ENCODE measurements at places on chromosomes 1 and 21. TPM values are rescaled to one million over a fixed set of nuclear protein-coding genes. Genes with fewer than 3 reads are reported as not detected.

DNA sequence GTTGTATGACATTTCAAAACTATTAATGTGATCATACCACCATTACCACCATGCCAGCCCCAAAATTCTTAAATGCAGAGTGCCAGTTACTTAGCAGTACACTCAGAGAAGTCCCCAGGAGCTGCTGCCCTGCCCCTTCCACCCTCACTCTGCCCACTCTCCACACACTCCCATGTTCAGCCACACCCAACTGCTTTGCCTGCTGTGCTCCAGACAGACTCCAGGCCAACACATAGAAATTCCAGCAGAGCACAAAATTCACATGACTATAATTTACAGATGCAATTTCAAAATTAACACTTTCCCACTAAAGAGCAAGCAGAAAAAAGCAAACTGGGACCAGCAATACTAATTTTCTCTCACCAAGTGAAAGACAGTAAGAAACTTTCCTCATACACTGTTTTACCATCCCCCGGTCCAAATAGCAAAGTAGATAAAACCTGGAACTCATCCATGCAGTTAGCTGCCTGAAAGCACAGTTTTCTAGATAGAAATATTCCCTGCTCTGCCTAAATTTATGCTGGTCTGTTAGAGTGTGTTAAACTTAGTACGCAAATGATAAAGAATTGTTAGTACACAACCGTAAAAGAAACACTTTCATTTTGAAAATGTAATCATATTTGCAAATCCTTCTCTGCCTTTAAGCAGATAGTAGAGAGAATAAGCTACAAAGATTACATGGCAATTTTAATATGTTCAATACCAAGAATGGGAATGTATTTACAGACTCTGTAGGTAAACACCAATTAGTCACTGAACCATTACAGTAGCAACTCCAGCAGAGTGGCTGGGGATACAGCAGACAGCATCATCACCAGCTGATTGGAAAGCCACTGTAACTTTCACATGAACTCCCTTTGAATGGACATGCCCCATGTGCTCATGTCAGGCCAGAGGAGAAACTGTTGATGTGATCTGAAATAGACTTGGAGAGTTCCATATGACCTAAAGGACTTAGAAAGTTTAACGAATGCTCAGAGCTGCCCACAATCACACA lies 176.5 kb downstream of the VAV3 start:
- no peak overlapping the region for H3K4me3 ChIP-seq
- H3K36me3 ChIP-seq = no peaks in the 10 kb centered on the region
- DNase-seq = no peak
- peaks cover 57% of the 10 kb centered on the region for H3K4me1 ChIP-seq
- H3K27ac ChIP-seq = peak overlapping the region; percentile 61

DNA sequence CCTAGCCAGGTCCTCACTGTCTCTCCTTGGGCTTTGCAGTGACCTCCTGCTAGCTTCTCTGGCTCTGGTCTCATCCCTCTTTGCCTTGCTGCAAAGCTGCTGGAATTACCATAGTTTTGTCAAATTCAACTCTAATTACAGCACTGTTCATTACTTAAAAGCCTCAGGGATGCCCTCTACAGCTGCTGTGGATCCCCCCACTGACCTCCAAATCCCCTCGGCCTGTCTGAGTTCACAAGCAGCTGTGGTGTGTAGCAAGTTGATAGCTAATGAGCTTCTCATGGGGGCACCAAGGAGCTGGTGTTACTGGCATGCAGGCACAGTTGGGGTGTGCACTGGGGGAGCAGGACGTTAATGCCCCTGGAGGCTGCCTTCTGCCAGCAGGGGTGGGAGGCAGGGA lies 24.8 kb downstream of the NIPAL3 start:
- H3K27me3 ChIP-seq = no peaks in the 10 kb centered on the region
- peaks cover 23% of the 10 kb centered on the region for H3K36me3 ChIP-seq
- DNase-seq = no peak
- H3K4me3 ChIP-seq = no peak overlapping the region
- no peak overlapping the region for H3K27ac ChIP-seq

DNA sequence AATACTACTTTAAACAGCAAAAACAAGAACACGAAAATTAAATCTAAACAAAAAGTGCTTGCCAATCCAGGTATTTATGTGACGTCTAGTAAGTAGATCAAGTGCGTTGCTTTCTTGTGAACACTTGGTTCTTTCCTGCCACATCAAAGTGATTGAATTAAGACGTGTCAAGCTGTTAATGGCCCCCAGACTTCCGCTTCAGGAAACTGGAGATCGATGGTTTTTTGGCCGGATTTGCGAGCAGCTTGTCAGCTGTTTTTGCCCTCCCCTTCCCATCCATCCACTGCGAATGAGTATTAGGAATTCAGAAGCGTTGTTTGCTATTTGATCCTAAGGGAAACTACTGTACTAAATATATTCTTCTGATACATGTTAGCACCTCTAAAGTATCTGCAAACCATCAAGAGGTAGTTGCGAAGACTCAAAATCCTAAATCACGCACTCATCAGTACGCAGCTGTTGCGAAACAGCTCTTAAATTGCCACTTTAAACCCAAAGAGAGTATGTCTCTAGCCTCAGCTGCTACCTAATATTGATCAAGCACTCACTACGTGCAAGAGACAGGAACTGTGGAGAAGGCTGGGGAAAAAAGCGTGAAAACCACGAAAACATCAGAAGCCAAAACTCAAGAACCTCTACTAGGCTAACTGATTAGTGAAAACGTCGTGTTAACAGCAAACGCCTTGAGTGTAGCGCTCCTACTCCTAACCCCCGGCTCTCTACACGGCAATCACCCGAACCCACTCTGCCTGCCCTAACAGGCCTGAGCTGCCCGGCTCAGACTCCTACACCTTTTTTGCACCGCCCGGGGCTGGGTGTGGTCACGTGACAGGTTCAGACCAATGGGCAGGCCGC lies 473 bp upstream of the BRDT start:
- no peaks in the 10 kb centered on the region for H3K27me3 ChIP-seq
- H3K36me3 ChIP-seq = no peaks in the 10 kb centered on the region
- H3K4me3 ChIP-seq = peak overlapping the region; percentile 30
- DNase-seq = peak; percentile 35
- peaks cover 15% of the 10 kb centered on the region for H3K4me1 ChIP-seq
- H3K27ac ChIP-seq = peak overlapping the region; percentile 33

GRCh38 chr1:103107741-103108375 lies 464 bp downstream of the COL11A1 start:
- no peaks in the 10 kb centered on the region for H3K36me3 ChIP-seq
- H3K4me3 ChIP-seq = no peak overlapping the region
- DNase-seq = no peak
- H3K4me1 ChIP-seq = peaks cover 7% of the 10 kb centered on the region
- H3K27me3 ChIP-seq = peaks cover 18% of the 10 kb centered on the region

- H3K4me1 ChIP-seq = no peaks in the 10 kb centered on the region
- H3K4me3 ChIP-seq = no peak overlapping the region
- no peak overlapping the region for H3K27ac ChIP-seq
- DNase-seq = no peak
- H3K36me3 ChIP-seq = no peaks in the 10 kb centered on the region
Measured at GRCh38 chr1:237553078-237553477, 337.6 kb downstream of the ZP4 start.

GRCh38 chr1:113940365-113941244 lies 11.5 kb downstream of the HIPK1 start:
- peaks cover 73% of the 10 kb centered on the region for H3K4me1 ChIP-seq
- peak; percentile 72 for DNase-seq
- H3K27ac ChIP-seq = peak overlapping the region; percentile 90
- peak overlapping the region; percentile 59 for H3K4me3 ChIP-seq

- no peaks in the 10 kb centered on the region for H3K36me3 ChIP-seq
- DNase-seq = no peak
- H3K27ac ChIP-seq = no peak overlapping the region
- H3K27me3 ChIP-seq = peaks cover 11% of the 10 kb centered on the region
- no peak overlapping the region for H3K4me3 ChIP-seq
Measured at GRCh38 chr1:63173161-63173560, 149.2 kb upstream of the FOXD3 start.

DNA sequence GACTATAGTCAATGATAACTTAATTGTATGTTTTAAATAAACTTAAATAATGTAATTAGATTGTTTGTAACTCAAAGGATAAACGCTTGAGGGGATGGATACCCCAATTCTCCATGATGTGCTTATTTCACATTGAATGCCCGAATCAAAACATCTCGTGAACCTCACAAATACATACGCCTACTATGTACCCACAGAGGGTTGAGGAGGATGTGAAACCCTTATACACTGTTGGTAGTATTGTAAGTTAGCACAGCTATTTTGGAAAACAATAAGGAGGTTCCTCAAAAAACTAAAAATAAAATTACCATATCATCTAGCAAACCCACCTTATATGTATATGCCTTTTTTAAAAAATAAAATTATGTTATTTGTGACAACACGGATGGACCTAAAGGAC lies 198.6 kb downstream of the MRPL39 start:
- no peak overlapping the region for H3K27ac ChIP-seq
- peaks cover 7% of the 10 kb centered on the region for H3K36me3 ChIP-seq
- no peak for DNase-seq

GRCh38 chr1:82491301-82492048 lies 690.7 kb downstream of the ADGRL2 start:
- no peaks in the 10 kb centered on the region for H3K27me3 ChIP-seq
- H3K27ac ChIP-seq = no peak overlapping the region
- no peaks in the 10 kb centered on the region for H3K4me1 ChIP-seq
- H3K4me3 ChIP-seq = no peak overlapping the region
- DNase-seq = no peak

- H3K36me3 ChIP-seq = no peaks in the 10 kb centered on the region
- H3K4me1 ChIP-seq = peaks cover 24% of the 10 kb centered on the region
- DNase-seq = no peak
Measured at GRCh38 chr1:52917156-52917555, 4.4 kb downstream of the ECHDC2 start.

DNA sequence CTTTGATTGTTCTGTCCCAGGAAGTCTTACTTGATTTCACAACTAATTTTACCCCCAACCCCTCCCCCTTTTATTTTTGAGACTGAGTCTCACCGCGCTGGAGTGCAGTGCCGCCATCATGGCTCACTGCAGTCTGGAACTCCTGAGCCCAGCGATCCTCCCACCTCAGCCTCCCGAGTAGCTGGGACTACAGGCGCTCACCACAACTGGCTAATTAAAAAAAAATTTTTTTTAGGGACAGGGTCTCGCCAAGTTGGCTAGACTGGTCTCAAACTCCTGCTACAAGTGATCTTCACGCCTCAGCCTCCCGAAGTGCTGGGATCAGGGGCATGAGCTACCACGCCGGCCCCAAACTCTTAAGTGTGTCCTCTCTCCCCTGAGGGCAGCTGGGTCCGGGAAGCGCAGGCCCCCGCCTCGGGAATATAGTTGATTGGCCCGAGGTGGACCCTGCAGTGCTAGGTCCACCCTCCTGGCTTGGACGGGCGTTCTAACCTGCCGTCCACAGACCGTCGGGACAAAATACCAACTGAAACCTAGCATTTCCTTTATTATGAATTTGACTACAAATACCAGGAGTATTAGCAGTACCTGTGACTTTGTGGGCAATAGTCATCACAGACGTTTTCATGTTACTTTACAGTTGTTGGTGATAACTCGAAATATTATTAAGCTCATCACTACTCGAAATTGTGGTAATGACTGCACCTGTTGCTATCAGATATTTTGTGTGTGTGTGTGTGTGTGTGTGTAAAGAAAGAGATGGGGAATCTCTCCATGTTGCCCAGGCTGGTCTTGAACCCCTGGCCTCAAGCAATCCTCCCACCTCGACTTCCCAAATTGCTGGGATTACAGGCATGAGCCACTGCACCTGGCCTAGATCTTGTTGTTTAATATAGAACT lies 642 bp upstream of the PARP1 start:
- H3K27me3 ChIP-seq = no peaks in the 10 kb centered on the region
- H3K4me1 ChIP-seq = peaks cover 36% of the 10 kb centered on the region
- peak overlapping the region; percentile 88 for H3K4me3 ChIP-seq
- DNase-seq = no peak
- H3K27ac ChIP-seq = peak overlapping the region; percentile 83

TACSTD2 gene
- 0.11 TPM for total RNA-seq

CAMSAP2 gene
- 3.0 TPM for total RNA-seq

TAS1R3 gene
- 0.28 TPM for total RNA-seq

F3 gene
- 0.07 TPM for total RNA-seq

GUCA2A gene
- total RNA-seq = not detected

CSMD2 gene
- not detected for total RNA-seq

TTC22 gene
- total RNA-seq = 4.1 TPM

SCAF4 gene
- total RNA-seq = 47.1 TPM

BRINP2 gene
- total RNA-seq = not detected

Measured in activated CD4-positive, alpha-beta T cell treated with anti-CD3 and anti-CD28 coated beads for 36 hours (primary cell).